ENCODE measurements at places on chromosomes 5 and 9.

GRCh38 chr9:116087246-116087645 is 66.3 kb upstream of the PAPPA start:
- DNase-seq, result no peak

DNA sequence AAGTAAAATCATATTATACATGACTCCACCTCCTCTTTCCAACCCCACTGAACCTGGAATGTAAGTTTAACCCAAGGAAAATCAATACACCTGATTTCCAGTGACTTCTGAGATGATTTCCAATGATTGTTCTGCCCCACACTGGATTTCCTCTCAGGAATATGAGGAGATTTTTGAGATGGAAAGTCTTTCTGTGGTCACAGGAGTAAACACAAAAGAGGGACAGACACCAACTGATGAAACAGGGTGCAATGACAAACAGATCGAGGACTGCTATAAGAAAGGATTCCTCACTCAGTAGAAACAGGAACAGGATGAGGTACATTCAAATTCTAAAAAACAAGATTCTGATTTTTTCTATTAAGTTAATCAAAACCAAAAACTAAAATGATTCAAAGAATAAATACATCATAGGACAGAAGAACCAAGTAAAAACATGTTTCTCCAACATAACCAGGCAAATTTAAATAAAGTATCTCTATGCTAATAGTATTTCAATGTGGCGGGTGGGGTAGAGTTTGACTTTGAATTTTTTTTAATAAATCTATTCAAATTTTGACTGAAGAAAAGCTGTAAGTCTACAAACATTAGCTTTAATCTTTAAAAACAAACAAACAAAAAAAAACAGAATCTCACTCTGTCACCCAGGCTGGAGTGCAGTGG is 42.1 kb downstream of the DTWD2 start:
- DNase-seq, result no peak

GRCh38 chr9:22446589-22446949 is at the start of gene DMRTA1:
TSS of gene DMRTA1 (plus strand) at chr9:22446824. CDS start at chr9:22447066, 242 bp downstream.
- DNase-seq, result peak; percentile 17

GRCh38 chr9:91770229-91770628 is 179.8 kb downstream of the ROR2 start:
- DNase-seq, result no peak

GRCh38 chr5:8756498-8757084 is 789.3 kb downstream of the SEMA5A start:
- no peak for DNase-seq

DNA sequence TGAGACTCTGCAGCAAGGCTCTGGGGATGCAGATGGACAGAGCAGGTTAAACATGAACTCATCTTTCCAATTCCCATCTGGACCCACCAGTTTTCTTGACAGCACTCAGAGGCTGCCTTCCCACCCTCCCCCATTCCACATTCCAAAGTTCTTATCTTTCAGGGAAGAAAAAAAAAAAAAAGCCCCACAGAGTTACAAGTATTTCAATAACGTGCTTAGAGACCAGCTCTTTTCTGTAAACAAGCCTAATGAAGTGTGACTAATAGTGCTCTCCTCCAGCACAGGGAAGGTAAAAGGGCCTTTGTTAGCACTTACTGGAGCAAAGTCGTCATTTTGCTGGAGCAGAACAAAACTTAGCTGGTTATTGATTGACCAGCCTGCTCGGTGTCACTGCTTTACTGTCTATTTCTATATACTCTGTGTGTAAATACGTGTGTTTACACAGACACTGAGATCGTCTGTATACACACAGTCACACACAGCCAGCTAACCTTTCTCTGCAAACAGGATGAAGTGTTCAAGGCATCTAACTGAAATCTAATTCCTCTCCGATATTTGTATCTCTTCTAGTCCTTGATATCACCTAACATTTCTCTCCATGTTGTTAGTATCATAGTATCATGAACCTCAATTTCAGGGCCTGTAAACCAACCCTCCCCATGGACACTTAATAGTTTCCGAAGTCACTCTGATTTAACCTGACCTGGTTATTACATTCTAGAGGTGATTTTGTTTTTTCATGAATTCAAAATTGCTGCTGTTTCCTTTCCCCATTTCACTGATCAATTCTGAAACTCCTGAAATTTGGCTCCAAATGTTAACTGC is 84.9 kb downstream of the ZNF608 start:
- DNase-seq, result no peak

DNA sequence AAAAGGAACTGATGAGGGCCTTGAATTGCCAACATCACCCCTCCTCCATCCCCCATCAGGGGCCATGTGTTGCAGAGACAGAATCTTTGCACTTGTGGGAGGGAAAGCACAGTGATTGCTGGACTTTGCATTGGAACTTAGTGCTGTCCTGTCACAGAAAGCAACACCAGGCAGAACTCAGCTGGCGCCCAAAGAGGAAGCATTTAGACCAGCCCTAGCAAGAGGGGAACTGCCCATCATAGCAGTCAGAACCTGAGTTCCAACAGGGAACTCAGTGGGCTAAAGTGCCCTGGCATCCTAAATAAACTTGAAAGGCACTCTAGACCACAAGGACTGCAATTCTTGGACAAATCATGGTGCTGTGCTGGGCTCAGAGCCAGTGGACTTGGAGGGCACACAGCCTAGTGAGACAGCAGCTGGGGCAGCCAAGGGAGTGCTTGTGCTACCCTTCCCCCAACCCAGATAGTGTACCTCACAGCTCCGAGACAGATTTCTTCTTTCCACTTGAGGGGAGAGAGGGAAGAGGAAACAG is 128.1 kb downstream of the ACTL7B start:
- no peak for DNase-seq

DNA sequence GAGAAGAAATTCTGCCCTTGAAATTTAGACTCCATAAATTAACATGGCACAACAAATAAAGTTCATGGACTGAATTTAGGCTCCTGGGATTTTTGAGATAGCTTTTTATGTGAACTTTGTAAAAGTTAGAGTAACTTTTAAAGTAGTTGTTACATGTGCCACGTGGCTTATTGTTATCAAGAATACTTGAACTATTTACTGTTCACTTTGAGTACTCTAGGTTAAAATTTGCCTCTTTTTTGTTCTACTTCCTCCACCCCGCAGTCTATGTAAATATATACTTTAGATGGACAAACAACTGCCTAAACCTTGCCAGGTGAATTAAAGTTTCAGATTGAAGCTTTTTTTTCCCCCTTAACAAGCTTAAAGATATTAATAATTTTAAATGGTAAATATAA is 457.9 kb downstream of the RAB3C start:
- DNase-seq, result no peak

DNA sequence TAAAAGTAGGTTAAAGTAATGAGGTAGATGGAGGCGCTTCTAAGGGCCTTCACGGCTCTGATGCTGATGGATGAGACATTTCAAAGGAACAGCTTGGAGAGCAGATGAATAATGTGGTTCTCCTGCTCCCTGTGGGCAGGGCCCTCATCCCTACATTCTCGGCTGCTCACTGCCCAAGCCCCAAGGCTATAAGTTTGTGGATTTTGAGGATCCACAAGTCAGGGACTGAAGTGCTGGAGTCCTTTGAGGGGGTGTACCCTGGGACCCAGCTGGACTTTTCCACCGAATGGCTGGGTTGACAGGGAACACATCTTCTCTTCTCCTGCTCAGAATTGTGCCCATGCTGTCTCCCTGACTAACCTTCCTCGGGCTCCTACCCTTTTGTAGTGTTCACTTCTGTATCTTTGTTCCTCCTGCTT is 21.4 kb upstream of the CXCL14 start:
- DNase-seq, result no peak

DNA sequence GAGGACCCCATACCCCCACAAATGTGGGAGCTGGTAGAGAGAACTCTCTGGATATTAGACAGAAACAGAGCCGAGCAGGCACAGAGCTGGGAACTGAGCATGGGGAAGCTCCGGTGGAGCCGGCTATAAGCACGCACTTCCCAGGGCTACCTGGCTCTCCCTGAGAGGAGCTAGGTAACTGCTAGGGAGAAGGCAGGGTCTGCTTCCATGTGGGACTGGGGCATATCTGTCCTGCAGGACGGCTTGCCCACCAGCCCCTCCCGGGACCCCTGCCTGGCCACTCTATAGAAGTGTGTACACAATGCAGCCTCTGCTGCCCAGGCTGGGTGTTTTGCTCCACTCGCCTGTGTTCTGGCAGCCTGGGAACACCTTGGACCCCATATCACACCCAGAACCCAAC is 1537.0 kb upstream of the CDH9 start:
- no peak for DNase-seq

- no peak for DNase-seq
Measured at GRCh38 chr9:91059713-91060112, 258.1 kb downstream of the SYK start.

- DNase-seq, result no peak
Measured at GRCh38 chr5:150272531-150272930, 17.0 kb downstream of the CAMK2A start.

DNA sequence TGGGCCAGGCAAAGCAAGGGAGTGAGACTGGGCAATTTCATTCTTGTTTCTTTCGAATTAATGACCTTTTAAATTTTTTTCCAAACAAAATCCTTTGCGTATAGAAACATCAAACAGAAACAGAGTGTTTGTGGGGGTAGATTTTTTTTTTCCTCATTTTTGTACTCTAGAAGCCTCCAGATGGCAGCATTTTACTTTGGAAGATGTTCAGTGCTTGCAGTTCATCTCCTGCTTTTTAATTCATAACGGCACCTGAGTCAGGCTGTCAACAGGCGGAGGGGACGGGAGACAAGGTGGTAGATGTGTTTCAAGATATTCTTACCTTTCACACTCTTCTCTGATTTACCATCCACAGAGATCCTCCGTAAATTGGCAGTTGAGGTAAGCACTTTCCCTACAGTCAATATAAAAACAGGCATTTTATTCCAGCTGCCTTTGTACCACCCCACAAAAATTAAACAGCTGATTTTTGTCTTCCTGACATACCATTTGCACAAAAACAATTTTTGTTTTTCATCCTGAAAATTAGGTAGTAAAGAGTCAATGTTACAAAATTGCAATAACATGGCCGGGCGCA is 99.5 kb upstream of the FBXL17 start:
- no peak for DNase-seq

GRCh38 chr9:109597496-109597895 is 99.4 kb upstream of the PTPN3 start:
- no peak for DNase-seq

GRCh38 chr5:98772415-98773213 is 849 bp upstream of the RGMB start:
- DNase-seq, result peak; percentile 28

DNA sequence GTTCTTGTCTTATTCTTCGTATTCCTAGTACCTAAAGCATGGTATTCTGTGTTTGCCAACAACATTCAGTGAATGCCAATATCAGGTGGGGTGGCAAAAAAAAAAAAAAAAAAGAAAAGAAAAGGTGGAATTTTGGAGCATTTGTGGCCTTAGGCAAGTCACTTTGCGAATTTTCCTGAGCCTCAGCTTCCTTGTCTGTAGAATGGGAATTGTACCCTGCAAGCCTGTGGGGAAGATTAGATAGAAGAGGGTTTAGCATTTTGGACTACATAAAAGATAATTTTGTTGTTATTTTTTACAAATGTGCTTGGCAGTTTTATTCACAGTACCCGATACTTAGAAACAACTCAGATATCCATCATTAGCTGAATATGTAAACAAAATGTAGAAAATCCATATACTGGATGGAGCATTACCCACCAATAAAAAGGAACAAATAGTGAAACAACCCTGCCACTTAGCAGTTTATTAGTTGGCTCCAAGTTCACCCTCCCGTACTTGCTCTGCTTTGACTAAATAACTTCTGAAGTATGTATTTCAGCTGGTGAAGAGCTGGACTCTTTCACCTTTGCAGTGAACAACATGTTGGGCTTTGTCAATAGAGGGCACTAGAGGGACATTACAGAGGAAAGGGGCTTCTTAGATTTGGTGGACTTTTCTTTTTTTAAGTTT is 13.6 kb downstream of the UBE2D2 start:
- no peak for DNase-seq

DNA sequence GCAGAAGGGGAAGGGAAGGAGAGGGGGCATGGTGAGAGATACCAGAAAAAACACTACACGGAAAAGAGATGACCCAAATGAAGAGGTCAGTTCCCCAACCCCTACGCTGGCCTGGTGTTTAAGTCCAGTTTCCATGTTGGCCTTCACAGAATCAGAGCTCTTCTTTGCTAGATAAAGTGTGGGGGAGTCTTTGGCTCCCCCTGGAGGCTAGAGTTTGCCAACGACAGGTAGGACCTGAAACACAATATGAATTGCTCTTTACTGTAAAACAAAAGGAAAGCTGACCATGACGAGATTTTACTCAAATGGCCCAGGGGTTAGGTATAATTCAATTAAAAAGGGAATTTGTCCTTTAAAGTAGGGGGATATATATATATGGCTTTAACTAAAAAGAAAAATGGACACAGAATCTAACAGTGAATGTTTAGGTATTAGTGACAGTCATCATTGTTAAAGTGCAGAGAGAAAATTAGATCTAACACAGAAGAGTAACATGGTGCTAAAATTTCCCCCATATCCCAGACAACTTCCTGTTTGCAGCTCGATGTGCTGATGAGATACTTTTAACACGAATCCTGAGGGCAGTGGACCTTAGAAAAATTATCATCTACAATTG is 92.0 kb downstream of the SV2C start:
- DNase-seq, result peak; percentile 24

- DNase-seq, result no peak
Measured at GRCh38 chr5:76718880-76719279, 3.0 kb downstream of the F2R start.

DNA sequence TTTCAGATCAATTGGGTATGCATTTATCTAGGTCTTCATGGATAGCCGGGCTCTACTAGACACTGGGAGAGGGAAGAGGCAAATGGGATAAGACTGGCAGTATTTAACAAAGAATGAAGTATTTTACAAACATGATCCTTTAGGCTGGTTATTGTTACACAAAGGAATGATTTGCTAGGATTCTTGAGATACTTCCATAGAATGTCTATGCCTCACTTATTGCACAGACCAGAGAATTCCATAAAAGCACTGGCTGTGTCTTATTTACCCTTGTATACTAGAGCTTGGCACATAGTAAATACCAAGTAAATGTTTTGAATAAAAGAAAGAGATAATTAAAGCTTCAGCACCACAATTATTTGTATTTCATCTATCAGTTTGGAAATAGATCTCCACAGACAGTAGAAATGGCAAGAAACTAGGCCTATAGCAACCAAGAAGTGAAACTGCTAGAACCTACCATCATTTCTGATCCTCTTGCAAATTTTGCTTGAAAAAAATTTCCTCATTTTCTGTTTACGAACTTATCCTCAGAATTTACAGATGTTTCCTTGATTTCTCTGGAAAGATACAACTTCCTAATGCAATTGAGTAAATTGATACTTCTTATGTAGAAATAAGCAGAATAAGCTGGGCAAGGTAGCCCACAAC is 3.8 kb downstream of the PDCD1LG2 start:
- no peak for DNase-seq

GRCh38 chr5:131254741-131255140 is 9.1 kb upstream of the CDC42SE2 start:
- no peak for DNase-seq

- DNase-seq, result no peak
Measured at GRCh38 chr9:129490583-129491486, 130.1 kb downstream of the C9orf50 start.

DNA sequence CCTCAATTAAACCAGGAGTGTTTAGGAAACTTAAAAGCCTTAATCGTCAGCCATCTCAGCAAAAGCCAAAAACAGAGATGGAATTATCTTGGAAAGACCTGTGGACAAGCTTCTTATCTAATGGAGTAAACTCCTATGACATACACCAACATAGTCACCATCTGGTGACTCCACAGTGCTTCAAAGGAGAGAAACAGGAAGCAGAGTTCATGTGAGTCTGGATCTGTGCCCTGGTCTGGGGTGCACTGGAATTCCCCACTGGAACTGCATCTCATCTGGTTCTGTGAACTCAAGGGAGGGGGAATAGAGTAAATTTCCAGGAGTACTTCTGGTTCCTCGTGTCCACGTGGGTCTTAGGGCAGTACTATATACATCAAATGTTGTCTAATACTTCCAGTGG is 36.3 kb upstream of the KCNN2 start:
- DNase-seq, result no peak

Measured in stimulated activated CD8-positive, alpha-beta memory T cell treated with anti-CD3 and anti-CD28 coated beads, Interleukin-2, amount 100 ng/mL, for 48 hours (primary cell).